Stimulated activated naive CD4-positive, alpha-beta T cell (primary cell): ENCODE measurements at places on chromosomes 5 and 9.

DNA sequence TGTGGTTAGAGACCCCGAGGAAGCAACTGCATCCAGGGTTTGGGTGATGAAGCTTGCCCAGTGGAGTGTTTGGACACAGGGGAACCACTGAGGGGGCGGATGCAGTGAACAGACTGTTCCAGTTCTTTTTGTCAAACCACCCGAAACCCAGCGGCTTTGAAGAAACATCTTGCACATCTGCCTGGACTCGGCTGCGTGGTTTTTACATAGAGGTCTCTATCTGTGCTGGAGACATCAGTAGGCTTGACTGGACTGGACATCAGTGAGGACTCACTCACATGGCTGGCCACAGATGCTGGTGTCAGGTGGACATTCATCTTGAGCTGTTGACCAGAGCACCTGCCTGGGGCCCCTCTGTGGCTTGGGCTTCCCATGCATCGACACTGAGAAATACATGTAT lies 15.3 kb upstream of the SPATA31E1 start:
- no peak for DNase-seq

DNA sequence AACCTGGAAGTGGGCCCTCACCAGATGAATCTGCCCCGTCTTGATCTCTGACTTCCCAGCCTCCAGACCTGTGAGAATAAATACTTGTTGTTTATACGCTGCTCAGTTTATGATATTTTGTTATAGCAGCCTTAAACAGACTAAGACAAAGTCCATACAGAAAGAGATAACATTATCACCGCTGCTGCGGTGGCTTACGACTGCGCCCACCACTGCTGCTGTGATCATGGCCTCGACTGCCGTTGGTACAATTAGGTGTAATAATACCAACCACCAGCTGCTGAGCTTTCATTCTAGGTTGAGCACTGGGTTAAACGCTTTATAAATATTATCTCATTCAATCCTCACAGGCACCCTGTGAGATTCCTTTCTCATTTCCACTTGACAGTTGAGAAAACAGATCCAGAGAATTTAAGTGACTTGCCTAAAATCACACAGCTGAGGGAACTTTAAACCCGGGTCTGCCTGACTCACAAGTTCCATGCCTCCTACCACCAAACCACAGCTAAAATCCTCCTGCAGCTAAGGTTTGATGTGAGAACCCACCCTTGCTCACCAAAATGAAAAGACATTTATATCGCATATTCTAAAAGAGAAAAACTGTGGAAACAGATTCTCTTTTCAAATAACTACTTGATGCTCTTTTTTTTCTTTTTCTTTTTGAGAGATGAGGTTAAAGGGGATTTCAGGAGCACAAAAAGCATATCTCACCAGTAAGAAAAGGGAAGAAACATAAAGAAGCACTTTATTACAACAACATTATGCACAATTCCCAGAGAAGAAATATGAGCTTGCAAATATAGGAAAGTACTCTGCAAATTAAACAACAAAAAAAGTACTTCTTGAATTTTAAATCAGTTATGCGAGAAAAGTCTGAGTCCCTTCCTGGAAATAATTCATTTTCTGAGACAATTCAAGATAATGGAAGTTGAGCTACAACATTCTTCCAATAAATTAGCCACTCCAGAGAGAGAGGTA lies 23.9 kb downstream of the GOLM1 start:
- no peak for DNase-seq

DNA sequence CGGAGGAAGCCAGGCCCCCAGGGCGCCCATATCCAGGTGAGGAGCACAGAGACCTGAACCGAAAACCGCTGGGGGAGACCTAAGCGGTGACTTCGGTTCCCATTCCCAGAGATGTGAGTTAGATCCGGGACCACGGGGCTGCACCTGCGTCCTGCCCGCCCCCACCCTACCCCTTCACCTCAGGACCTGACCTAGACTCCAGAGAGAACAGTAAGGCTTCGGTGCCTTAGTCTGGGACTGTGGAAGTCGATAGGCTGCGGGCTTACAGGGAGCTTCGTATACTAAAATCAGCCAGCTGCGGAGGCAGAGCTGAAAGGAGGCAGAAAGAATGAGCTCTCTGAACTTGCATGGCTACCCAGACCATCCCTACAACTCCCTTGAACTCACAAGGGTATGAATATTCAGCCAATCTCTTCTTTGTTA lies 518 bp upstream of the FAM13B start:
- DNase-seq: no peak

- DNase-seq: no peak
Observed at GRCh38 chr5:6592601-6593000, 40.2 kb downstream of the NSUN2 start.

- DNase-seq: no peak
Observed at GRCh38 chr5:139460455-139460854, 2.1 kb downstream of the ECSCR start.

DNA sequence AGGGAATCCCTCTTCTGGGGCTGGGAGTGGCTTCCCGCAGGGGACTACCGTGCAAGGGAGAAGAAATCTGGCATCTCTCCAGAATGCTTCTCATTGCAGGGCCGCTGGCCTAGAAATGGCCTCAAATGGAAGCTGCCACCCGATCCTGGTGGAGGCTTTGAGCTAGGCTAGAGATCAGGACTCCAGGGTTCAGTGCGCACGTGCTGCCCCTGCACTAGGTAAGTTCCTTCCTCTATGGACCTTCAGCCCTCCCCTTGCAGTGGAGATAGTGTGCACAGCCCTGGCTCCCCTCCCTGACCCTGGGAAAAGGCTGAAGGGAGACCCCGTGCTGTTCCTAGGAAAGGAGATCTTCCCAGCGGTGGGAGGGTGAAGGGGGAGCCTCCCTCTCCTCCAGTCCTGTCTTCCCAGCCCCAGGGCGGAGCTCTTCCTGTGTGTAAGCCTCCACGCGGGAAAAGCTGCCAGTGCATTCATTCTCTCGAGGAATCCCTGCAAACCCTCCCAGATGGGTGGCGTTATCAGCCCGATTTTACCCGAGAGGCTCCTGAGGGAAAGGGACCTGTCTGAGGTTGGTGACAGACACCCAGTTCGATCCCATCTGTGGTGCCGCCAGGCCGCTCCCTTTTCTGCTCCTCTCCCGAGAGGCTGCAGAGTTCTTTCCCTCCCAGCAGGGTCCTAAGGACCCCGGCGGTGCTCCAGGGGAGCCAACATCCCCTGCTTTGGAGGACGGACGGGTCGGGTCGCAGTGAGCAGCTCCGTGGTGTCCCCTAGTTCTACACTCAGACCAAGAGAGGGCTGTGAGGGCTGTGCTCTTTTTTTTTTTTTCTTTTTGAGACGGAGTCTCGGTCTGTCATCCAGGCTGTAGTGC lies 1.4 kb upstream of the CERCAM start:
- no peak for DNase-seq

DNA sequence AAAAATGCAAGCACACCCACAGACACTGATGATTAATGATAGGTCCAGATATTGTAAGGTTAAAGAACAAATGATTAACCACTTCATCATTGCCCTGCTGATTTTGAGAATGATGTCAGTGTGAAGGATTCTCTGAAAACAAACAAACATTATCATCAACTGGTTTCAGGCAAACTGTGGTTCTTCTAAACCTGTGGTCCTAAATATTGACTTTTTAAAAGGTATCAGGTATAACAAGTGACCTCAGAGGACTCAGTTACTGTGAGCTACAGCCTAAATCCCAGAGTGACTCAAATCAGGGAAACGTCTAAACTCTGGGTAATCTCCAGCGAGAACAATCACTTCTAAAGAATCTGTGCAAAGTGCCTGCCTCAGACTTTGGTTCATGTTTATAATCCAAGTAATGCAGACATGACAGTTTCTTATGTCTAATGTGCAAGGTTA lies 172.3 kb upstream of the CDH6 start:
- DNase-seq: no peak

DNA sequence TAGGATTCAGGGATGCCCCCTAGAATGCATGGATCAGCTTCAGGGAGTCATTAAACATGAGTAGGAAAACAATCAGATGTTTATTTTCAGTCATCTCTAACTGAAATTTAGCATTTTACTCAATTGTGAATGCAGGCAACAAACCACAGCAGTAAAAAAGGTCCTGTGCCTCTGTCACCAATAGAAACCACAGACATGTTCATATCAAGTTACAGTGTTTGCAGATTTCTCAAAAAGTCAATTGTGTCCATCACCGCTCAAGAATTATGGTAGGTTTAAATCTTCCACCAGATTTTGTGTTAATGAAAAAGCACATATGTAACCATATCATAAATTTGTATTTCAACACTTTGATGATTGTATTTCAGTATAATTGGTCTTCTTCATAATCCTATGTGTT lies 68.4 kb upstream of the SLC1A1 start:
- no peak for DNase-seq

- no peak for DNase-seq
Observed at GRCh38 chr9:120921661-120922181, 4.9 kb downstream of the TRAF1 start.

- DNase-seq: no peak
Observed at GRCh38 chr9:128683340-128684064, 5.5 kb upstream of the SET start.

DNA sequence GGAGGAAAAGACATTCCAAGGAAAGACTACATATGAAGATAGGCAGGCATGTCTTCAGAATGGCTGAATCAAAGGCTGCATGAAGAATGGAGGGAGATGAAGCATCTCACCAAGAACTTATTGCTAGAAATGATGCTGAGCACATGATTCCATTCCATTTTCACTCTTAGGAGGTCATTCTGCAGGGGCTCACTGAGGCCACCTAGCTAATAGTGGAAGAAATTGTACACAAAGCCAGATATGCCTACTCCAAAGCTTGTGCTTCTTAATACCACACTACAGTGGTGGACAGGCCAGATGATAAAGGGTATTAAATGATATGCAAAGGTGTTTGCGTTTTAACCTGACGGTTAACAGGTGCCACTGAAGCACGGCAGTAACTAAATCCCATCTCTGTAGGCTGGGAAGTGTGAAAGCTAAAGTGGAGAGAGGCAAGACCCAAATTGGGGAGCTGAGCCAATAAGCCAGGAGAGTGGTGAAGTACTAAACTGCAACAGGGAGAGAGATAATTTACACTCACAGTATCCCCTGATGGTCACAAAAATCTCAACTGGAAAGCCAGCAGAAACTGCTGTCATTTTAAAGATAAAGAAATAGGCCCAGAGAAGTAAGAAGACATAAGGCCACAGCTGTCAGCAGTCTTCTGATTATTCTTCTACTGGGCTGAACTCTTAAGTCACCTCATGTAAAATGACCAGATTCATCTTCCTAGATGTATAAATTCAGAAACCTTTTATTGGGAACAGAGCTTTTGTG lies 14.6 kb downstream of the NDUFA8 start:
- DNase-seq: no peak

- DNase-seq: no peak
Observed at GRCh38 chr5:107508097-107508496, 162.6 kb downstream of the EFNA5 start.

GRCh38 chr9:23581931-23582330 lies 244.1 kb downstream of the ELAVL2 start:
- no peak for DNase-seq

DNA sequence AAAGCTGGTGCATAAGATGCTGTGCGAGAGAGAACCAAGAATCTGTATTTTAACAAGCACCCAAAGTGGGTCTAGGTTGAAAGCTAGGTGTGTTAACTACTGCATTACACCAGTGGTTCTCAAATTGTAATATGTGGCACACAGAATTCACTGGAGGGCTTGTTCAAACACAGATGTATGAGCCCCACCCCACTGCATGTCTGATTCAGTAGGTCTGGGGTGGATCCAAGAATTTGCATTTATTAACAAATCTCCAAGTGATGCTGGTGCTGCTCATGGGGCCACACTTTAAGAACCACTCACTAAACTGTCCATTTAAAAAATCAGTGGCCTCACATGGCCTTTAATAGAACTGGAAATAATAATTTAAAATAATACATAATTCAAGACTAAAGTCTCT lies 40.4 kb downstream of the LPAR1 start:
- no peak for DNase-seq

GRCh38 chr9:110290001-110290400 lies 33.7 kb upstream of the TXN start:
- no peak for DNase-seq

DNA sequence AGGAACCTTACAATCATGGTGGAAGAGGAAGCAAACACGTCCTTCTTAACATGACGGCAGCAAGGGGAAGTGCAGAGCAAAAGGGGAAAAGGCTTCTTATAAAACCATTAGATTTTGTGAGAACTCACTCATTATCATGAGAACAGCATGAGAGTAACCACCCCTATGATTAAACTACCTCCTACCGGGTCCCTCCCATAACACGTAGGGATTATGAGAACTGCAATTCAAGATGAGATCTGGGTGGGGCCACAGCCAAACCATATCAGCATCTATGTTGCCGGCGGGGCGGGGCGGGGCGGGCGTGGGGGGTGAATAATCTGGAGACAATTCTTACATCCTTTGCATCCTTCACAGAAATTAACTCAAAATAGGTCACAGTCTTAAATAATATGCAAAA lies 58.8 kb upstream of the GFPT2 start:
- no peak for DNase-seq

DNA sequence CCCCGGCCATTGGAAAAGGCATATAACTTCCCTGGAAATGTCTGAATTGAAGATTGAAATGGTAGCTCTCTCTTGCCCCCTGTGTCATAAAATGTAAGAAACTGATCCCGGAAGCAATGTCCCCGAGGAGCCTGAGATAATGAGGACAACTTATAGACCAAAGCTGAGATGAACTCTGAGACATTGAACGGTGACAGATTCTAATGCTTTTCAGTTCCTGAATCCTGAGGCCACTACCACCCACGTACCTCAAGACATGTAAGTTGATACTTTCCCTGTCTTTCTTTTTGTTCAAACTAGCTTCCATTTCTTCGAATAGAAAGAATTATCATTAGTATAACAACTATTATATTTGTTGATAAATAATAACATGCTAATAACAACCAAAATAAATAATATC lies 51.0 kb downstream of the KIF4B start:
- DNase-seq: no peak

- DNase-seq: no peak
Observed at GRCh38 chr5:157371655-157372471, 88.2 kb upstream of the NIPAL4 start.

DNA sequence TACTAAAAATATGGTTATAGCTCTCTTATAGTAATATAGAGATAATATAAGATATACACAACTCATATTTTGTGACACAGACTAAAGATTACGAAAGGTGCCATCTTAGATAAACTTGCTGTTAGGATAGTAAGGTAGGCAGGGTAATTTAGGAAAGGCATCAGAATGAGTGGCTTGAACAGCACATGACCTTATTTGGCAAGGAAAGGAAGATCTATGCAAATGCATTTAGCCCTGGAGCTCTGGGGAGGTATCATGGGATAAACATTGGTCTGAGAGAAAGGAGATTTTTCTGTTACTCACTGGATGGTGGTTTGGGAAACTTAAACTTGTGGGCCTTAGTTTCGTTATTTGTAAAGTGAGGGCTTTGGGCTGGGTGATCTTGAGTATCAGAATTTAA lies 65.8 kb downstream of the KCTD16 start:
- DNase-seq: no peak

- DNase-seq: no peak
Observed at GRCh38 chr5:157331807-157332206, 65.9 kb downstream of the CYFIP2 start.
